ENCODE measurements at places on chromosomes 5 and 9.

DNA sequence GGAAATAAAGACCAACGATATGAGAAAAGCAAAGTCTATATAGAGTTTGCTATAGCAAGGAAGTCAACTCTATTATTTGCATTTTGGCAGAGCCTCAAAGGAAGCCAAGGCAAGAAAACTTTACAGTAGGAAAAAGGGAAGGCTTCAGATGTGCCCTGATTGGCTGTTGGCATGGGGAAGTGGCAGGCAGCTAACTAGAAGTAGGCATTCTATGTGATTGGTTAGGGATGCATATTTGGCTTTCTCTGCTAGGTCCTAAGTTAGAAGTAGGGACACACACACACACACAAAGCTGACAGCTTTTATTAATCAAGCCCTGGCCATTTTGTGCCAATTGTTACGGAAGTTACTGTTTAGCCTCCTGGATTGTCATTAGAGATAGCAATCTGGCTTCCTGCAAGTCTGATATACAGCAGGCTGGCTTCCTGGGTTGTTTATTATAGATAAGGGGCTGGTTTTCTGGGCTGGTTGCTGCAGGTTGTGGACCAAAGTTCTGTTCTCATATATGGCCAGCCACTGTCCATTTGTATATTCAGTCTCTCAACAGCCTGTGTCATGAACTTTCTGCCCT is 308.1 kb upstream of the GRAMD2B start:
- DNase-seq, result no peak

DNA sequence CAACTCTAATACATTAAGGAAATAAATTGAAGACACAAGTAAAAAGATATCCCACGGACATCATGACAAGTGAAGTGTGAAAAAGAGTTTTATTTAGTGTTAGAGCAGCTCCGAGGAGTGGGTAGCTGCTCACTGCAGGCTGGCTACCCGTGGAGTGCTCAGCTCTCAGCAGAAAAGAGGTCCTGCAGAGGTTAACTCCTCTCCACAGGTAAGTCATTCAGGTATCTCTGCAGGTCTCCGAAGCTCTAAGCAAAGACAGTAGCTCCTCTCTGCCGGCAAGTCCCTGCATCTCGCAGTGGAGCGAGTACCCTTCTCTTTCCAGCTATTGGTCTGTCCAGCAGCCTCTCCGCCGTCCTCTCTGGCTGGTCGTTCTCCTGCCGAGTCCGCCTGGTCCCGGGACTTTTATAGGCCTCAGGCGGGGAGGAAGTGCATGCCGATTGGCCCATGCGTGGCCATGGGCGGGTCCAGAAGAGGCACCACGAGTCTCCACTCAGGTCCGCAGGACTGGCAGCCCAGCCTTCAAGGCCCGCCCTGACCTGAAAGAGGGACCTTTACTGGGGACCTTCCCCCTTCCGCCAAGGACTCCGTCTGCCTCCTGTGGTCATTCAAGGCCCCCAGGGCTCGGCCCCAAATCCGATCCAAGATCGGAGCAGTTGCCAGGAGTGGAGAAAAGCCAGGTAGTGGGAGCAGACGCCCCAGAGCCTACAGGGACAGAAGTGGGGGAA is 29.9 kb downstream of the BTNL9 start:
- DNase-seq, result no peak

- no peak for DNase-seq
These were observed 129.5 kb downstream of the FOXD1 start for GRCh38 chr5:73319036-73319435.

DNA sequence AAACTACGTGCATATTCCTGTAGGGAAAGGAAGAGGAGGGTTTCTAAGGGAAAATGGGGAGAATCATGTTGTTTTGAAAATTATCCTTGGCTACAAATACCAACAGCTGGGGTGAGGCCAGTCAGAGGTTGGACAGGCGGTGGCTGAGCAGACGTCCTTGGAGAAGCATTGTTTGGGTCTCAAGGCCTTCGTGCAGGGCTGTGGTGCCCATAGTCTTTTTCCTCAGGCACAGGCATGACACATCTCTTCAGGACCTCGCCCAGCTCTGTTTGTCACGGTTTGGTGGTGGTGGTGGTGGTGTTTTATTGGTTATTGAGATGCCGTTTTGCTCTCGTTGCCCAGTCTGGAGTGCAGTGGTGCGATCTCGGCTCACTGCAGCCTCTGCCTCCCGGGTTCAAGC is 27.8 kb upstream of the EGFL7 start:
- DNase-seq, result no peak

- DNase-seq, result no peak
These were observed 240.2 kb upstream of the ZNF608 start for GRCh38 chr5:124986667-124987066.
